ENCODE measurements at places on chromosomes 16 and 17.
A peak's percentile ranks its signal among the peaks of the same experiment; 100 is the strongest.

GRCh38 chr17:14317383-14317782, 16.5 kb downstream of the HS3ST3B1 start:
- DNase-seq = no peak

- no peak for DNase-seq
Measured at GRCh38 chr16:59690216-59690615, 956.1 kb upstream of the GOT2 start.

GRCh38 chr17:39581759-39582085, 26.0 kb downstream of the NEUROD2 start:
- DNase-seq = no peak

DNA sequence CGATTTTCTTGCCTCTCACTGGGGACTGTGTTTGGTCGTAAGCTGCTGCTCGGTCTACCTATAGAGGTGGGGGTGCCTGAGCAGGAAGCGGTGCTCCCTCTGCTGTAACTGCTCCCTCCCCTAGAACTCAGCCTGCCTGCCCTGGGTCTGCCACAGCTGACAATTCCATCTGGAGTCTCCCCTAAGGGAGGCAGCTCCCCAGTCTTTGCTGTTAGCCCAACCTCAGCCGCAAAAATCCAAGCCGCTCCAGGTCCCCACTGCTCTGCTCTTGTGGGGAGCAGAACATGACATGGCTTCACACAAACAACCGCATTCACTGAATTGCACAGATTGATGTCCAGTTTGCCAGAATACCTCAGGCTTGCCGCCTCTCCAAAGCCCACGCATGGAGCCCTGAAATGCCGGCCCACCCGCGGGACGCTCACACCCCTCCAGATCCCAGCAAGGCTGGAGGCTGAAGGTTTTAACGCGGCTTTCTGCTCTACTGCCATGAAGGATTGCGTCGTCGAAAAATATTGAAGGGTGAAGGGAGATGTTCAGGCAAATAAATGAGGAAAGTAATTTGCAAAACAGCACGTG, 221.5 kb upstream of the FOXF1 start:
- DNase-seq = no peak

GRCh38 chr17:19384723-19385391, 2.1 kb downstream of the MFAP4 start:
- DNase-seq = peak; percentile 94

- DNase-seq = peak; percentile 59
Measured at GRCh38 chr17:78144147-78144719, 2.0 kb upstream of the C17orf99 start.

- DNase-seq = no peak
Measured at GRCh38 chr17:16888413-16889087, 83.4 kb downstream of the TNFRSF13B start.

- DNase-seq = peak; percentile 98
Measured at GRCh38 chr16:4944333-4945281, 7.7 kb upstream of the PPL start.

DNA sequence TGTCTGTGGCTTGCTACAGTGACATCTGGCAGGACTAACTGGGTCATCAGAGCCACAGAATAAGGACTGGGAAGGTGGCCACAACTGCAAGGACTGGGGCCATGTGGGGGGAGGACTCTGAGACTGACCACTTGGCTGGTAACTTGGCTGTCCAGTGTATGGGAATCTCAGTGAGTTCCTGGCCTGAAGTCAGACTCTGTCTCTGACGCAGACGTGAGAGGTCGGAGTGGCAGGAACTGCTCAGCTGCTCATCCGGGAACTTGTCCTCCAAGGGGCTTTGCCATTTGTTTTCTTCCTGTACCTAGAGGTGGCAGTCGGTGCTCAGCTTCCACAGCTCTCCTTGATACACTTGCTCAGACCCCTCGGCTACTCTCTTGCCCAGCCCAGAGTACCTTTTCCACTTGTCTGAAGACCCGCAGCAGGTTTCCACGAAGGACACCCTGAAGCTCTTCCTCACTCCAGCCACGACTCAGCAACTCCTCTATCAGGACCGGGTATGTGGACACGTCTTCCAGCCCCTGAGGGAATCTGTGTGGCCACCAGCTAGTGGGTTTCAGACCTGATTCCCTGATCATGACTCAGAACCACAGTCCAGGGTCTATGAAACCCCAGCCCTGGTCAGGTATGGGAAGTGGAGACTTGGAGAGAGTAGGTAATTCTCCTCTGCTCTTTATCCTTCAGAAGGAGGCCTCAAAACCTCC, 7.3 kb upstream of the DPEP3 start:
- DNase-seq = no peak

DNA sequence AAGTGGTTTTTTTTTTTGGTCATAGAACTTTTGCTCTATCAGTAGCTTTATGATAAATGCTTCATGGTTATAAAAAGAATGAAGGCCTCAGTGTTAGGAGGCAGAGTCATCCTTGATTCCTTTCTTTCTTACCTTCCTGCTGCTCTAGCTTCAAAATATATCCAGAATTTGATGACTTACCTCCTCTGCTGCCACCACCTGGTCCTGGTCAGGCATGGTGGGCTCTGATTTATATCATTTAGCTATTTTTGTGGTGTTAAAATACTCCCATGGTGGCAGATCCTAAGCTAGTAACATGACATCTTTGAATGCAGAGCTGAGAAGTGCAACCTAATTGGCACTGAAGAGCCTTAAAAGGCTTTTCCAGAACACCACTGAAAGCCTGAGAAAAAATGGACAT, 508.8 kb upstream of the CDH8 start:
- no peak for DNase-seq
